ENCODE measurements at places on chromosomes 6 and 20.

DNA sequence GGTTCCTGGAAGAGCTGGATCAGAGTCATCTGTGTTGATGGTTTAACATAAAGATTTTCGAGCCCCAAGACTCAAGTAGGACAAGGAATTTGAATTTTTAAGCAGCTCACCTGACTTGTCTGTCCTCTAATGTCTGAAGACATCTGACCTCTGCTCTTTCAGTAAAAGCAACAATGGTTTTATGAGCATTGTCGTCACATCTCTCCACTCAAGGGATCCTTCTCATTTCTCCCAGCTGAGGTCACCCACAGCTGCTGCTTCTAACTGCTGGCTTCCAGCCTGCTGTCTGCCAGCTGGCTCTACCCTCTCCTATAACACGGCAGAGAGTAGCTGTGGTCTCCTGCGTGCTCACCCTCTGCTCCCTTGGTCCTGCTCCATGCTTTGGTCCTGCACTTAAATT lies 24.7 kb upstream of the HDAC2 start:
- no peak for DNase-seq

- no peak for DNase-seq
Observed at GRCh38 chr20:23449421-23449820, 3.3 kb downstream of the CST11 start.

- DNase-seq = no peak
Observed at GRCh38 chr6:143679041-143679440, 1.3 kb downstream of the PHACTR2 start.

DNA sequence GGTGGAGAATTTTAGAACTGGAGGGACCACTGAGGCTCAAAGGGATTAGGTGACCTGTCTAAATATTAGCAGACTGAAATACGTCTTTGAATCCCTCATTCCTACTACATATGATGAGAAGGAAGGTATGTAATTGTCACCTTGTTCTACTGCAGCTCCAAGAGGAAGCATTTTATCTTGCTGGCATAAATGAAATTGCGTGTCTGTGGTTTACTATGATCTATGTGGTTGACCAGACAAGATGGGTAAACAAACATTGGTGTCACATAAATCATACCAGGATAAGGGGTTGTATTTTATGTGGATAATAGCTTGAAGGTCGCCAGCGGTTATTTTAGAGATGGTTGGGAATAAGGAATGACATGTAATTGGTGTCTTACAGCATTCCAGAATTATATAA lies 78.2 kb downstream of the LAMA4 start:
- DNase-seq = no peak

DNA sequence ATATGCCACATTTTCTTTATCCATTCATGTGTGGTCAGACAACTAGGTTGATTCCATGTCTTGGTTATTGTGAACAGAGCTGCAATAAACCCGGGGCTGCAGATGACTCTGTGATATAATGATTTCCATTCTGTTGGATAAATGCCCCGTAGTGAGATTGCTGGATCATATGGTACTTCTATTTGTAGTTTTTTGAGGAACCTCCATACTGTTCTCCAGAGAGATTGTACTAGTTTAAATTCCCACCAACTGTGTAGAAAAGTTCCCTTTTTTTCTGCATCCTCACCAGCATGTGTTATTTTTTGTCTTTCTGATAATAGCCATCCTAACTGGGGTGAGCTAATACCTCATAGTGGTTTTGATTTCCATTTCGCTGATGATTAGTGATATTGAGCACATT lies 62.2 kb upstream of the MAP3K4 start:
- no peak for DNase-seq

- DNase-seq = no peak
Observed at GRCh38 chr20:34622821-34623451, 54.0 kb downstream of the PIGU start.

GRCh38 chr6:128415387-128415786 lies 105.0 kb downstream of the PTPRK start:
- DNase-seq = no peak

GRCh38 chr6:129842137-129842536 lies 19.0 kb downstream of the TMEM244 start:
- no peak for DNase-seq

DNA sequence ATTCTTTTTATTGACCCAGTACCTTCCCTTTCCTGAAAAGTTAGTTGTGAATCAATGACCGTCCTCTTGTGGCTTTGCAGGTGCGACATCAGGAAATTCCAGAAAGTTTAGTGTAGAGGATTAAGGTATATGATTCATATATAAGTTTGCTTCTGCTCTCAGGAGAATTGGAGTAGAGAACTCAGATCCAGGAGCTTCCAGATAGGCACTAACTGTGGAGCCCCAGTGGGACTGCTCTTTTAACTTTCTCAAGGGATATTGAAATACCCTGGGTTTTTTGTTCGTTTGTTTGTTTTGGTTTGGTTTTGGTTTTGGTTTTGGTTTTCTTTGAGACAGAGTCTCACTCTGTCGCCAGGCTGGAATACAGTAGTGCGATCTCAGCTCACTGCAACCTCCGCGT lies 9.5 kb downstream of the TAAR2 start:
- no peak for DNase-seq

- DNase-seq = no peak
Observed at GRCh38 chr6:1496836-1497760, 107.7 kb downstream of the FOXF2 start.

- peak; percentile 72 for DNase-seq
Observed at GRCh38 chr6:683742-684440, 9.0 kb downstream of the EXOC2 start.

DNA sequence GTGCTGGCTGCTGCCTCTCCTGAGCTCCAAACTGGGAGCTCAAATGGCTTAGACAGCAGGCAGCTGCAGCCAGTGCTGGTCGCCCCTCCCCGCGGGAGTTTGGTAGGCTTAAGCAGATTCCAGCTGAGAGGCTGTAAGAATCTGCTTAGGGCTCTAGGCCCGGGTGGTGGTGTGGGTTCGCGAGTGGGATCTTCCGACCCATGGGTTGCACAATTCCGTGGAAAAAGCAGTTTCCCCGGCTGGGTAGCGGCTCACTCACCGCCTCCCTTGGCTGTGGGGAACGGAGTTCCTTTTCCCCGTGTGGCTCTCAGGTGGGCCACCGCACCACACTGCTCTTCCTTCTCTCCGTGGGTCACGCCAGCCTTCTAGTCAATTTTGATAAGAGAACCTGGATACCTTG lies 232.5 kb downstream of the PKHD1 start:
- no peak for DNase-seq

- no peak for DNase-seq
Observed at GRCh38 chr6:84633771-84634170, 130.6 kb downstream of the TBX18 start.

DNA sequence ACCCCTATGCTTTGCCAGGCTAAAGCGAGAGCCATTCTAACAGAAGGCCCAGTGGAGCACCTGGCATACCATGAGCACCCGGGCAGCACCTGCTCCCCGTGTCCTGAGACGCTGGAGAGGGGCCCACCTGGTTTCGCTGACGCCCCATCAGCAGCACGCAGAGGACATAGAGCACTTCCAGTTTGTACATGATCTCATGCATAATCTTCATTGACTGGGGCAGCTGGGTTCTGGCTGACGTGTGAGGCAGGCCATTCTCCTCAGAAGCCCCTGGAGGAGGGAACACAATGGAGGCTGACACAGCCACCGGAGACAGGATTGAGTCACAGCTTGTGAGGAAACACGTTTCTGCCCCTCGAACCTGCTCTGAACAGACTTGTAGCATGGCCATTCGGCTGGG lies 65.4 kb downstream of the MYH7B start:
- DNase-seq = no peak

- DNase-seq = no peak
Observed at GRCh38 chr20:14720251-14720650, 382.8 kb upstream of the FLRT3 start.

GRCh38 chr6:157556144-157556645 lies 175.2 kb downstream of the ZDHHC14 start:
- DNase-seq = no peak

- no peak for DNase-seq
Observed at GRCh38 chr6:104187616-104188015, 672.1 kb downstream of the HACE1 start.

DNA sequence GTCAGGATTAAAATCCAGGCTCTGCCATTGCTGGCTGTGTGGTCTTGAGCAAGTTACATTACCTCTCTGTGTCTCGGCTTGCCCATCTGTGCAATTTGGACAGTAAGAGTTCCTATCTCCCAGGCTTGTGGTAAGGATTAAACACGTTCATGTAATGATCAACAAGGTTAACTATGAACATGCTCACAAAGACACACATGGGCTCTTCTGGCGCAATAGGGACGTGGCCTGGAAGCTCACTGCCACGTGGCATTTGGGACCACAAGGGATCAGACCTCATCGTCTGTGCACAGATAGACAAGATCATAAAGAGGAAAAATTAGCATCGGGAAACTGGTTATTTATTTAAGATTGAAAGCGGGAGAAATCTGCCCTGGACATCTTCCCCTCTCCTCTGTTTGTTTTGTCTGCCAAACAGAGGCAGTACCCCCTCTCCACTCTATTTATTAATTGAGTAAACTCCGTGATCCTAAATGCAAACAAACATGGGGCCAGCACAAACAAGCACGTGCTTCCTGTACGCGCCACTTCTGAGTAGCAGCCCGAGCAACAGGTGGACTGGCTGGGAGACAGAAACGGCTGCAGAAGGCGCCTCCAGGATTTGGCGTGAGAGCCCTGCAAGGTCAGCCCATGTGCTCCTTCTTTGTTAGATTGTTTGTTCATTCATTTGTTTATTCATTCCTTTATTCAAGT lies 95.0 kb downstream of the CDH26 start:
- DNase-seq = no peak

GRCh38 chr20:16864069-16864468 lies 115.9 kb downstream of the OTOR start:
- no peak for DNase-seq

GRCh38 chr6:341914-342831 lies 49.4 kb upstream of the IRF4 start:
- DNase-seq = no peak

DNA sequence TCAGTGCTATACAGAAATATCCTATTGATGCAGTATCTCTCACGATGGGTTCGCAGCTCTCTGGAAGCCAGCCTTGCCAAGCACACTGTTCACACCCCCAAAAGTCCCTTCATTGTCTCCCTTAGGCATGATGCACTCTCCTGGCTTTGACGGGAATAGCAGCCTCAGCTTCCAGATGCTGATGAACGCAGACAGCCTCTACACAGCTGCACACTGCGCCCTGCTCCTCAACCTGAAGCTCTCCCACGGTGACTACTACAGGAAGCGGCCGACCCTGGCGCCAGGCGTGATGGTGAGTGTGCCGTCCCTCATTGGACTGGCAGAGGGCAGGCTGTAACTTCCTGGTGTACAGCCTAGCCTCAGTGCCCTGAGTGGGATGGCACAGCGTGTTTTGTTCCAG lies 60.0 kb upstream of the PBOV1 start:
- no peak for DNase-seq

DNA sequence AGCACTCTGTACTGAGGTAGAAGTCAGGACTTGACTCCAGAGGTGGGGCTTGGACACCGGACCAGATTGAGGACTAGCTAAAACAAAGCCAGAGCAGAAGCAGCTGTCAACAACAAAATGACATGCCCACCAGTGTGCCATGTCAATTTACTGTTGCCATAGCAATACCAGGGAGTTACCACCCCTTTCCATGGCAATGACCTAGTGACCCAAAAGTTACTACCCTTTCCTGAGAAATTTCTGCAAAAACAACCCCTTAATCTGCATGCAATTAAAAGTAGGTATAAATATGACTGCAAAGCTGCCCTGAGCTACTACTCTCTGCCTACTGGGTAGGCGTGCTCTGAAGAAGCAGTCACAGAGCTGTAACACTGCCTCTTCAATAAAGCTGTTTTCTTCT lies 21.0 kb downstream of the MAP3K5 start:
- DNase-seq = no peak

DNA sequence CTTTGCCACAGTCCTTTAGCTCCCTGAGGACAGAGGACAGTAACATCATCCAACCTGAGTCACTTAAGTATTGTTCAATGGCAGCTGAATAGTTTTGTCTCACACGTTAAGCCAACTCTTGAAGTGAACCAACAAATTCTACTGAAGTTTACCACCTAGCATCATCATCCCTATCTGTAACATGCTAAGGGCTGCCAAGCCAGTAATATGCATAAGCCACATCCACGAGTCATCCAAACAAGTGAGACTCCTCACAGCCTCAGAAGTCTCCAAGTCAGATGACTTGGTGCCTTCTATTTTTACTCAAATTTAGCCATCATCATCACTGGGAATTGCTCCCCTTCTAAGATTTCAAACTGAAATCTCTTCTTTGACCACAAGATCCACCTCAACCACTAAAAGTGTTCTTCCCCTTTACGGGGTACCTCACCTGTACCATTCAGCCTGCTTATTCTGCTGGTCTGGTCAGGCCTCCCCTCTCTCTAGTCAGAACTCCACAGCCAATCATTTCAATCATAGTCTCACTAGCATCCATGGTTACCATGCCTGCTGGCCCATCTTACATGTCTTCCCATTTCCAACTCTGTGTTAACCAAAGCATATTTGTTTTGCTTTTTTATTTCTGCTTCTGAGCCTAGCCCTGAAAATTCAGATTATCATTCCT lies 73.7 kb downstream of the DTNBP1 start:
- no peak for DNase-seq

DNA sequence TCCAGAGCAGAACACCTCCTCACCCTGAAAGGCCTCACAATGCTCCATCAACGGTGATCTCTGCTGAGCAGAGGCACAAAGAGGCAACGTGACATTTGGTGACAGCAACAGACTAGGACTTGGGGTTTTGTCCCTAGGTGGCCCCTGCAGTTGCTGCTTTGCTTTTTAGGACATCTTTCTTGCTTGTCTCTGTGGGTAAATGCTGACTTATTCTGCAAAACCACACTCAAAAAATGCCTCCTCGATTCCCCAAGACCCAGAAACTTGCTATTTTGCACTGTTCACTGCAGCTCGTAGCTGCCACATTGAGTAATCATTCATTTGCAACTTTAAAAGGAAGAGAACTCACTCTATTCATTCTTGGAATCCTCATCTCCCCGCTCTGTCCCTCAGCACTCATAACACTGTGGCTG lies 209.9 kb downstream of the LY86 start:
- no peak for DNase-seq

GRCh38 chr6:53056273-53056672 lies 8.9 kb upstream of the FBXO9 start:
- no peak for DNase-seq

- no peak for DNase-seq
Observed at GRCh38 chr20:43789593-43789992, 62.8 kb upstream of the GTSF1L start.

Measured in right renal cortex interstitium (tissue), 3 donors.